ENCODE measurements at places on chromosomes 12 and 14.

GRCh38 chr12:95504140-95504539, 30.2 kb downstream of the METAP2 start:
- no peak for DNase-seq

DNA sequence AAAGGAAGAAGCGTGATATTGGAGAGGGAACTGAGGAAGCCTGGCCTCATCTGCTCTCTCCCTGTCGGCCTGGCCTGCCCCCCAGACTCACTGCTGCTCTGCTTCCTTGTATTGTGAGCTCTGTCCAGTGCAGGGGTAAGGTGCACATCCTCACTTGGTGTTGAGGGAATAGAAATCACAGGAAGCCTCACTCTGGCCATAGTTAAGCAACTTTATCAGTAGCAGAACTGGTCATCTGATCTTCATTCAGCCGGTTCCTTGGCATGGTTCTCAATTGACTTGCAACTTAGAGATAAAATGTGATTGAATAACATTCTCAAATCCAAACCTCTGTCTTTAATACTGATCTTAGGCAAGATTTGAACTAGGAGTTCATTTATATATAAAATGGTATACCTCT, 11.5 kb upstream of the CCDC175 start:
- DNase-seq = no peak

- DNase-seq = no peak
These were observed 123.5 kb downstream of the MED13L start for GRCh38 chr12:116153983-116154382.

DNA sequence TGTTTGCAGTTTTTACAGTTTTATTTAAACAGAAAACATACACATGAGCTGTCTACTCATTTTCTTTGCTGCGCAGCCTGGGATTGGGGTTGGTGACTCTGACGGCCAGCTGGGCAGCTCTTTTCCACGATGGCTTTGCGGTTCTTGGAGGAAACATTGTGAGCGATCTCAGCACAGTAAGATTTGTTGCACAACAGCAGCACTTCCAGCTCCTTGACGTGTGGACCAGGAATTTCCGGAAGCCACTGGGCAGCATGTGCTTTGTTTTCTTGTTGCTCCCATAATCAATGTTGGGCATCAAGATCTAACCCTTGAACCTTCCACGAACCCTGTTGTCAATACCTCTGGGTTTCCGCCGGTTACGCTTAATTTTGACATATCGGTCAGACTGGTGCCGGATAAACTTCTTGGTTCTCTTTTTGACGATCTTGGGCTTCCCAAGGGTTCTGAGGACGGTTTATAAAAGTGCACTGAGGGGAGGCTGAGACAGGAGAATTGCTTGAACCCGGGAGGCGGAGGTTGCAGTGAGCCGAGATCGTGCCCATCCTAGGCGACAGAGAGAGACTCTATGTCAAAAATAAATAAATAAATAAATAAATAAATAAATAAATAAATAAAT, 21.8 kb downstream of the FKBP11 start:
- DNase-seq = no peak

DNA sequence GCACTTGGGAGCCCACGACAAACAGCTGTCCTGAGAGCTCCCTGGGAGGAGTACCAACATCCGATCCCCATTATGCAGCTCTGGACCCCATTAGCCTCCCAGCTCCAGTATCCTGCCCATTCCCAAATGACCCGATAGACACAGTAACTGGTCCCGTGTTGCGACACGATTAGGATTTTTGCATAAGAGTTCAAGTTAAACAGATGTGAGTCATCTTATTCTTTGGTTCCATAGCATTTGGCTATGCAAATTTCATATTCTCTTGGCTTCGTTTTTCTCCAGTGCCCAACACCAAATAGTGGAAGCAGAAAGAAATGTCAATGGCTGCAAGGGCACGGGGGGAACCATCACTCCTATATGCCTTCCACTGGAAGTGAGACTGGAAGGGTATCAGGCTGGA, 43.0 kb upstream of the LRRC10 start:
- DNase-seq = no peak

DNA sequence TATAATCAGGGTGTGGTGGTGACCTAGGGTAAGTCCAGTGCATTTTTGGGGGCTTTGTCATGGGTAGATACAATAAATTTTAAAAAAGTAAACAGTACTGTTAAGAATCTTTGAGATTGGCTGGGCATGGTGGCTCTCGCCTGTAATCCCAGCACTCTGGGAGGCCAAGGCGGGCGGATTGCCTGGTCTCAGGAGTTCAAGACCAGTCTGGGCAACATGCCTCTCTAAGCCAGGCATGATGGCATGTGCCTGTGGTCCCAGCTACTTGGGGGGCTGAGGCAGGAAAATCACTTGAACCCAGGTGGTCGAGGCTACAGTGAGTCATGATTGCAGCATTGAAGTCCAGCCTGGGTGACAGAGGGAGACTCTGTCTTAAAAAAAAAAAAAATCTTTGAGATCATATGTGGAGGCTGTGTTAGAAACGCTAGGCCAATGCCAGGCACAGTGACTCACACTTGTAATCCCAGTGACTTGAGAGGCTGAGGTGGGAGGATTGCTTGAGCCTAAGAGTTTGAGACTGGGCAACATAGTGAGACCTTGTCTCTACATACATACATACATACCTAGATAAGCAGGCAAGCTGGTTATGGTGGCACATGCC, 67.7 kb downstream of the PRKCH start:
- no peak for DNase-seq

- DNase-seq = no peak
These were observed 65.0 kb downstream of the GALNT9 start for GRCh38 chr12:132264086-132265010.

- no peak for DNase-seq
These were observed 208.6 kb downstream of the GALC start for GRCh38 chr14:87784386-87784785.

- no peak for DNase-seq
These were observed 9.3 kb downstream of the DAAM1 start for GRCh38 chr14:59197695-59198262.
